GM18507 (cell line): ENCODE measurements at places on chromosomes 4 and X.

GRCh38 chr4:188691811-188692210 lies 552.6 kb downstream of the TRIML1 start:
- DNase-seq: no peak

DNA sequence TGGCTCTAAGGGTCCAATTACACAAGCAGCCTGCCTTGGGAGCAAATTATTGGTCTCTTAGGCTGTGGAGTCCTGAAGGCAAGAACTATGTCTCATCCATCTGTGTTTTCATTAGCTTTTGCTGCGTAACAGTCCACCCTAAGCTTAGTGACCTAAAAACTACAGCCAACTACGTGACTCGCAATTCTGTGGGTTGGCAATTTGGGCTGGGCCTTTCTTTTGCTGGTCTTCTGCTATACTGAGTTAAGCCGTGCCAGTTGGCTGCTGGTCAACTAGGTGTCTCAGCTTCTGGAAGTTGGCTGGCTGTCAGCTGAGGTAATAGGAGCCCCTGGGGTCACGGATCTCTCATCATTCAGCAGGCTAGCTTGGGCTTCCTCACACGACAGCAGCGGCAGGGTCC lies 205.6 kb upstream of the S100G start:
- no peak for DNase-seq

DNA sequence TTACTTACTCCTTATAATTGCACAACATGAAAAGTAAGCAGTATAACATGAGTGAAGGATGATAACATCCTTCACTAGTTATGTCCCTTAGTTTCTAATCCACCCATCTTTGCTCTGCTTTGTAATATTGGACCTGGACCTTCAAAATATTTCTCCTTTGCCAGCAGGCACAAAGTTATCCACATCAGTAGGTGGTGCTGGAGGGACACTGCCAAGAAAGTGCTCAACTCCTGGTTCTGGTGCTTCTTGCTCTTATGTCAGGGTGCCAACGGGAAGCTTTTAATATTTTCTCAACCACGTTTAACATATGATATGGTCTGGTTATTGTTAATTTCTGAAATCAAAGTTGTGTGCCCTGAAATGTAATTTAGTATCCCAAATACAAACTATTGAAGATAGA lies 49.1 kb downstream of the TMEM165 start:
- no peak for DNase-seq

DNA sequence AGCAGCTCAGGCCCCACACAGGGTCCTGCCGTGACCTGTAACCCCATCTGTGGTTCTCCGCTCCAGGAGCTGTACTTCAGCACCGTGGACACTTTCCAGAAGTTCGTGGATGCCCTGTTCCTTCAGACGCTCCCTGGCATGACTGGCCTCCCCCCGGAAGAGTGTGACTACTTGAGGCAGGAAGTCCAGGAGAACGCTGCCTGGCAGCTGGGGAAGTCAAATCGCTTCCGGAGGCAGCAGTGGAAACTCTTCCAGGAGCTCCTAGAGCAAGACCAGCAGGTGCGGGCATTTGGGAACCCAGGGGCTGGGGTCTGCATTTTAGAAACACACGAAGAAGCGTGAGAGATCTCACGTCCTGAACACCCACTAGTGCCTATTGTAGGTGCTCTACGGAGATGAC lies 72.5 kb downstream of the EVC start:
- DNase-seq: no peak

- DNase-seq: no peak
These were observed 30.8 kb downstream of the CPLX1 start for GRCh38 chr4:794900-795725.

GRCh38 chr4:48130100-48130499 lies 4.0 kb downstream of the TXK start:
- DNase-seq: no peak

DNA sequence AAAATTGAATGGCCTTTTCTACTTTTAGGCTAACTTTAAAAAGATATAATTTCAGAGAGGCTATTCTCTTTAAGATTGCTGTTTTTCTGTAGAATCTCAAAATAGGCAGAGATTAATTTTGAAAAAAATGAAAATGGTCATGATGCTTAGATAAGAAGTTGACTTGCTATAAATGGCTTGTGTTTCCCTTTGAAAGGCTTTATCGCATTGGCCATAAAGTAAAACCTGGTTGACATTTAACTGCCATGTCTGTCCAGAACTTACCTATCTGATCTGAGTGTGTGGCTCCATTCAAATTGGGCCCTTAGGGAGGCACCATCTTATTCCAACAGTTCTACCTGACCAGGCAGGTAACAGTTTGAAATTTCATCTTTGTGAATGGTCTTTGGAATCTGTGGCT lies 56.1 kb downstream of the AFF2 start:
- no peak for DNase-seq

DNA sequence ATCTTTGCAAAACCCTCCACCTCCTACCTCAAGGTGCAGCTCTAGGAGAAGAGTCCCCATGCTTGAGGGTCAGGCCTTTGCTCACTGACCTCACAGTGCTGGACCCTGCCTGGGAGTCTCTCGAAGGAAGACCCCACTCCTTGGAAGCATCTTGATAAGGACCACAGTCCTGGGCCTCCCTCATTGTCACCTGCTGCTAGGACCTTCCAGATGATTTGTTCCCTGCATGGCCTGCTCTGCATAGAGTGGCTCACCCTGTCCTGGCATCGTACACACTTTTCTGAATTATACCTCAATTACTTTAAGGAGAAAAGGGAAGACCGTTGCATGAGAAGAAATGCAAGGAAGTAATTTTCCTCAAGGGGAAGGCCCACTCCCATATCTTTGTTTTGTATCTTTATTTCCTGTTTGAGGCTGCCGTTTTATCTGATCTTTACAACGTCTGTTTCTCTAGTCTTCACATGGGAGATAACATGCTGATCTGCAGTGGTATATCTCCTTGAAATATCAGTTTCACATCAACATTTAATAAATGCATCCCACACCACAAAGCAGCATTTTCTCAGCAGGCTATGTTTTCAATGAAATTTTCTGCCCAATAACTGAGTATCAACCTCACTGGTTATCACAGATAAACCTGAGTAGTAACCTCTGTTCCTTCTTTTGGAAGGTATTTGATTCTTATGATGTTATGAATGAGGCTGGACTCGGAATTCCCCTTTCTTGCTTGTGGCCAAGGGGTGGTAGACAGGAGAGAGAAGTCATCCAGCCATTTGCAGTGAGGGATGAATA lies 15.0 kb upstream of the AKAP17A start:
- DNase-seq: no peak

- DNase-seq: no peak
These were observed 39.2 kb upstream of the ANTXR2 start for GRCh38 chr4:80112236-80112635.

GRCh38 chr4:73776321-73776729 lies 36.0 kb downstream of the CXCL8 start:
- DNase-seq: no peak

DNA sequence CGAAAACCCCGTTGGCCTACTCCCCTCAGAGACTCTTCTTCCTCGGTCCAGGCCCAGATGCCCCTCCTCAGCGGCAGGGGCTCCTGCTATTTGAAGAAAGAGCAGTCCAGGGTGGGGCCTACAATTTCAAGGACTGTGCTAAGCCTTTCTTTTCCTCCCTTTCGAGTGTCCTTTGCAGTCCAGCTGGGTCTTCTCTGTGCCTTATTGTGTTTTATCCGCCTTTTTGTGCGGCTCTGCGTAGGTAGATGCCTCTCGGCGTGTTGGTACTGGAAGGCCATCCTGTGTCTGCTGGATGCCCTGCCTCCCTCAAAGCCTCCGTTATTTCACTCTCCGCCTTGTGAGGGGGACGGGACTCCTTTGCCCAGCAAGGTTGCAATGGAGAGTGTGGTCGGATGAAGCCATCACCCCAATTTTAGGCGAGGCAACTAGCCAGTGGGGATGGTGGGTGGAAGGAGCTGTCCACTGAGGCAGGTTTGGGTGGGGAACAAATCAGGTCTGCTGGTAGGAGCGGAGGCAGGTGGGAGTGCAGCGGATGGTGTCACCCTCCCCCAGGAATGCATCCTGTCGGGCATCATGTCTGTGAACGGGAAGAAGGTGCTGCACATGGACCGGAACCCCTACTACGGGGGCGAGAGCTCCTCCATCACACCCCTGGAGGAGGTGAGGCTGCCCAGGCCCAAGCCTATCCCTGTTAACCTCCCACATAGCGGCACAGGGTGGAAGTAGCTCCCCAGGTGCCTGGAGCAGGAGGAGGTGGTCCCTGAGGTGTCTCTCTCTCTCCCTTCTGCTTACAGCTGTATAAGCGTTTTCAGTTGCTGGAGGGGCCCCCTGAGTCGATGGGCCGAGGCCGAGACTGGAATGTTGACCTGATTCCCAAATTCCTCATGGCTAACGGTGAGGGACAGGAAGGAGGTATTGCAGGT lies 1.3 kb downstream of the GDI1 start:
- DNase-seq: no peak
